ENCODE measurements at places on chromosomes 7 and 10. TPM values are rescaled to one million over a fixed set of nuclear protein-coding genes. Genes with fewer than 3 reads are reported as not detected.

Gene TES
- total RNA-seq: 29.8 TPM

Gene LANCL2
- total RNA-seq: 4.4 TPM

Gene ELN
- total RNA-seq: 92.6 TPM

Gene SKIDA1
- 1.3 TPM for total RNA-seq

Gene TCAF2
- total RNA-seq: 3.4 TPM

Gene KCNMA1
- 5.9 TPM for total RNA-seq

Gene IGFBP1
- total RNA-seq: 0.99 TPM

Gene ADCY1
- 6.2 TPM for total RNA-seq

Gene OR2A5
- not detected for total RNA-seq

Gene CCDC71L
- total RNA-seq: 8.6 TPM

Gene SOSTDC1
- not detected for total RNA-seq

Gene OIT3
- not detected for total RNA-seq

Gene NPY4R2
- total RNA-seq: not detected

Gene CYP3A4
- 267 TPM for total RNA-seq

Gene SPDYE8
- total RNA-seq: not detected

Gene TAX1BP1
- total RNA-seq: 38.9 TPM

Gene APBB1IP
- 4.0 TPM for total RNA-seq

Gene PAPOLB
- total RNA-seq: under 0.01 TPM

Gene SMKR1
- total RNA-seq: not detected

Gene DRGX
- not detected for total RNA-seq

Gene RBM20
- total RNA-seq: 39.4 TPM

Gene COL26A1
- 2.0 TPM for total RNA-seq

Gene KLF14
- not detected for total RNA-seq

Gene MYH16
- total RNA-seq: not detected

Gene CYP3A7
- total RNA-seq: not detected

Gene FAM25C
- total RNA-seq: not detected

Gene NODAL
- total RNA-seq: not detected

Gene ZCWPW1
- total RNA-seq: 1.6 TPM

Gene GPER1
- 1.0 TPM for total RNA-seq

Gene TWIST1
- total RNA-seq: 3.0 TPM

Gene RSPH10B
- total RNA-seq: not detected

Gene PLCE1
- 5.3 TPM for total RNA-seq

Gene METTL27
- 3.3 TPM for total RNA-seq

Gene LLCFC1
- not detected for total RNA-seq

Gene PRKG1
- 14.2 TPM for total RNA-seq

Gene PHKG1
- total RNA-seq: not detected

Gene NPC1L1
- total RNA-seq: 0.52 TPM

Gene HTRA1
- 29.3 TPM for total RNA-seq

Gene TDRD1
- 0.99 TPM for total RNA-seq

Gene DPP6
- total RNA-seq: 0.99 TPM

Measured in body of pancreas (tissue), 4 donors.